ENCODE measurements at places on chromosomes 11 and 22.

DNA sequence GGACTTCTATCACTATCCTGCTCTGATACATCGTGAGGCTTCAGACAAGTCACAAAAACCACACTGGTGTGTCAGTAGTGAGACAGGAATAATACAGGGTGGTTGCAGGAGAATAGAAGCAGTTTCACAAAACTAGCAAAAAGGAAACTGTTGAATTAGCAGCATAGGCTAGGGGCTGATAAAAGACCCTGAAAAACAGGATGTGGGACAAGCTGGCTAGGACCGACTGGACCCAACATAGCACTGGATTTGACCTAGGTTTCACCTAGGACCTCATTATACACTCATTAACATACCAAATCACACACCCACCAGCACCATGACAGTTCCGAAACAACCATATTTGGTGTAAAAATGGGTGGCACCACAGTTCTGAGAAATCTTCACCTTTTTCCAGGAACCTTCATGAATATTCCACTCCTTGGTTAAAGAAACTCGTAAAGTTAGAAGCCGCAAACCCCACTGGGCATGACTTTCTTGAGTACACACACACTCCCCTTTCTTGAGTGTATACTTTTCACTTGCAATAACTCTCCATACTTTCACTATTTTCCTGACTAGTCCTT is 76.2 kb downstream of the SLC1A2 start:
- DNase-seq: no peak

DNA sequence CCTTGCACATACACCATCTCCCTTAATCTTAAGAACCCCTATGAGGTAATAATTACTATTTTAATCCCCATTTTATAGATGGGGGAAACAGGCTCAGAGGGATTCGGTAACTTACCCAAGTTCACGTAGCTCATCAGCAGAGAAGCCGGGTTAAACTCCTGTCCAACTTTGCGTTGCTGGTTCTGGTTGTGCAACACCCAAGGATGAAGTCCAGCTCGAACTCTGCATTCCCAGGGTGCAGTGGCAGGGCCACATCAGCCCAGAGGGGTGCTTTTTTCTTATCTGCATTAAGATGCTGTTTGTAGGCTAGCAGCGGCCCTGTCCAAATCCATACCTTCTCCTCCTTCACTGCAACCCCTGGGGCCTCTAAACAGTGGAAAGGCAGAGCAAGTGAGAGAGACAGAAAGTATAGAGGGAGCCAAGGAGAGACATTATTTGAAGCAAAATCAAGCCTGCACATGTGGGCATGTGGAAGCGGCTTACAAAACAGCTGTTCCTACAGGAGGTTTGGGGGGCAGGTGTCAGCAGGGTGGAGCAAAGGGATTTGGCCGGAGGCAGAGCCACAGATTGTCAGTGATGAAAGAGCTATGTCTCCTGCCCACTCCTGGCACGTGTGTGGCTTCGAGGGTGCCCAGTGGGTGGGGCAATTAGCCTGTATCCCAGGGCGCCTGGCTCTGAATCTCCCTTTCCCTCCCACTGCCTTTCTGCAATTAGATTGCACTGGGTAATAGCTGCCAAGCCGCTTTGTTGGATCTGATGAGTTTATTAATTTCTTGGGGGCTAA is 129.5 kb upstream of the TBCEL start:
- DNase-seq: no peak

- DNase-seq: no peak
These were observed 68.3 kb downstream of the IGLL1 start for GRCh38 chr22:23511627-23512347.

DNA sequence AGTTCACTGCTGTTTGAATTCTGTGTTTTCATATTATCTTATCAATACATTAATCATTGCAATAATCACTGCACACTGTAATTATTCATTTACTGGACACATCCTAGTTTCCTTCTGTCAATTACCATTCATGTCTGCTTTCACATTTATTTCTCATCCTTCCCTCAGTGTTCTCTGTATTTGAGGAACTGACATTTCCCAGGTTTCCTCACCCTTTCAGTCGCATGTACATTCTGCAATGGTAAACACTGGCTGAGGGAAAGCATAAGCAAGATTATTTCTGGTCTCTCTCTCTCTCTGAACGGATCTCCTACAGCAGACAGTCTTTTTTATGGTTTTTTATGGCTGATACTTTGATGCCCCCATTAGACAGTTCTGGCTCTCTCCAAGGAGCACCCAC is 4.2 kb upstream of the HBD start:
- DNase-seq: no peak

- no peak for DNase-seq
These were observed 2.6 kb downstream of the ESAM start for GRCh38 chr11:124759266-124760204.
